ENCODE measurements at places on chromosomes 7 and 10.
A peak's percentile ranks its signal among the peaks of the same experiment; 100 is the strongest.

DNA sequence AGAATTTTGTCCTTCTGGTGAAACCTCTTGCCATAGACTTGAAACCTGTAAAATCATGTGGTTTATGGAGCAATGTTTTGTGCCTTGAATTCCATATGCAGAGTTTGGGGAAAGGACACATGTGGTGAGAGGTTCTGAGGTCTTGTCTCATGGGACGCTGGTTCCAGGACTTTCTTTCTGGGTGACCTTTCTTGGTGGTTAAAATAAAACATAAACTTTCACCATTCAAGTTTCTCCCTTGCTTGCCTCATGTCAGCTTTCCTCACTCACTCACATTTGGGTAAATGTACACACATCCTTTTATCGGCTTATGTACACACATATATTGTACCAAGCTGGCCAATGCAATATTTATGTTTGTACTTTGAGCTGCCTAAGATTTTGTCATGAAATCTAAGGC lies 144.9 kb upstream of the CELF2 start:
- DNase-seq, result peak; percentile 11

DNA sequence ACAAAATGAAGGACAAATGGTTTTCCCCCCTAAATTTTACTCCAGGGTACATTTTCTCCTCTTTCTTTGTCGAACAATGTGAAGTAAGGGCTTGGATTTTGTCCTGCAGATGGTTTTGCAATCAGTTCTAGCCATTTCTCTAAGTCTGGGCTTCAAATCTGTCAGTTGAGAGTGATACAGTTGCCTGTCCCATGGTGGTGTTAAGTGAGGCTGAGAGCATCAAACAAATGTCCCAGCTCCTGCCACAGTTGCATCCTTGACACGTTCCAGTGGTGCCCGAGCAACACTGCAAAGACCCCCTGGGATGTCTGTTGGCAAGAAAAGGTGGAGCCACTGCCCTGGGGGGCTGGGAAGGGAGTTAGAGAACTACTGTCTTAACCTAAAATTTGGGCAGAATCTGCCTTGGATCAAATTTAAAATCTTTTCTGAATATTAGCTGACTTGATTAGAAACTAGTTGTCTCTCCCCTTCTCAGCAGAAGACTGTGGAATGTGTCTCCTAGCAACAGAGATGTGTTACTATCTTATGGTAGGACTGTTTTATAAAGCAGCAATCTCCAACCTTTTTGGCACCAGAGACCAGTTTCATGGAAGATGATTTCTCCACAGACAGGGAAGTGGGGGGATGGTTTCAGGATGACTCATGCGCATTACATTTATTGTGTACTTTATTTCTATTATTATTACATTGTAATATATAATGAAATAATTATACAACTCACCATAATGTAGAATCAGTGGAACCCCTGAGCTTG lies 102.0 kb upstream of the STEAP1B start:
- peak; percentile 42 for DNase-seq

DNA sequence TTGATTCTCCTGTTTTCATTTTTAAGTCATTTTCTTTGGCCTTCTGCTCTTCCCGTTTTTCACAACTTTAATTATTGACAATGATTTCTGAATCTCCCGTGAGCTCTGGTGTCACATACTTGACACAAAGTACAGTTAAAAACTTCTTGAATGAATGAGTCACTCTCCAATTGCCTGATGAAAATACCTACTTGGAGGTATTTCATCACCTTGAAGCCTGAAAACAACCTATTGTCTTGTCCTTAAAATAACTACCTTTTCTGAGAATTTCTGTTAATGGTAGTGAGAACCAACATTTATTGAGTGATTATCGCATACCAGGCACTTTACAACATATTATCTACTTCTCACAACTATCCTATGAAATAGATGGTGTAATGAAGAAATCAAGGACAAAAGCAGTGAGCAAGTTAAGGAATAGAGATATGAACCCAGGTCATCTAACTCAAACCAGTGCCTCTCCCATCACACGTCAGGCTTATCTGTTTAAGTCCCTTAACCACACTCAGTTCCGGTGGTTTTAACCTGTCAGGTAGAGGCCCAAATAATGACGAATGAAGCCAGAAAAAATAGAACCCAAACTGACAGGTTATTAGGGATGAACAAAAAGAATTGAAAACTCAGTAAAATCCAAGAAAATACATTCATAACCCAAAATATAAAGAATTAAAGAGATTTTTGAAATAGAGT lies 11.6 kb downstream of the BET1 start:
- DNase-seq, result no peak

- no peak for DNase-seq
Measured at GRCh38 chr10:26361351-26361750, 76.8 kb upstream of the APBB1IP start.

GRCh38 chr7:28750981-28751380 lies 207.1 kb downstream of the TRIL start:
- DNase-seq, result no peak

DNA sequence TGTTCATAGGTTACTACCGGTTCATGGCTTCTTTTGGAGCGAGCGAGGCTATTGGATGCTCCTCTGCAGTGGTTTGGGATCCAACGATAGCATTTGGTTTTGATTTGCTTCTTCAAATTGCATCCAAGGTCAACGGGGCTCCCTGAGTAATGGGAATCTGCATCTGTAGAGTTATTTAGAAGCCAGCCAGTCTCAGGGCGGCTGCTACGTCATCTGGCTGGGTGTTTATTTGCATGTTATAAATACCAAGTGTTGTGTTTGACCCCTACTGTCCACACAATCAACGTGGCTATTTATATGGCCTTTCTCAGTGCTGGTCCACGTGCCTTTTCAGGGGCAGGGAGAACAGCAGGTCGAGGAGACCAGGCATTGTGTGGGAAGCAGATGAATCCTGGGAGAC lies 137.7 kb downstream of the PRPF18 start:
- DNase-seq, result peak; percentile 53

DNA sequence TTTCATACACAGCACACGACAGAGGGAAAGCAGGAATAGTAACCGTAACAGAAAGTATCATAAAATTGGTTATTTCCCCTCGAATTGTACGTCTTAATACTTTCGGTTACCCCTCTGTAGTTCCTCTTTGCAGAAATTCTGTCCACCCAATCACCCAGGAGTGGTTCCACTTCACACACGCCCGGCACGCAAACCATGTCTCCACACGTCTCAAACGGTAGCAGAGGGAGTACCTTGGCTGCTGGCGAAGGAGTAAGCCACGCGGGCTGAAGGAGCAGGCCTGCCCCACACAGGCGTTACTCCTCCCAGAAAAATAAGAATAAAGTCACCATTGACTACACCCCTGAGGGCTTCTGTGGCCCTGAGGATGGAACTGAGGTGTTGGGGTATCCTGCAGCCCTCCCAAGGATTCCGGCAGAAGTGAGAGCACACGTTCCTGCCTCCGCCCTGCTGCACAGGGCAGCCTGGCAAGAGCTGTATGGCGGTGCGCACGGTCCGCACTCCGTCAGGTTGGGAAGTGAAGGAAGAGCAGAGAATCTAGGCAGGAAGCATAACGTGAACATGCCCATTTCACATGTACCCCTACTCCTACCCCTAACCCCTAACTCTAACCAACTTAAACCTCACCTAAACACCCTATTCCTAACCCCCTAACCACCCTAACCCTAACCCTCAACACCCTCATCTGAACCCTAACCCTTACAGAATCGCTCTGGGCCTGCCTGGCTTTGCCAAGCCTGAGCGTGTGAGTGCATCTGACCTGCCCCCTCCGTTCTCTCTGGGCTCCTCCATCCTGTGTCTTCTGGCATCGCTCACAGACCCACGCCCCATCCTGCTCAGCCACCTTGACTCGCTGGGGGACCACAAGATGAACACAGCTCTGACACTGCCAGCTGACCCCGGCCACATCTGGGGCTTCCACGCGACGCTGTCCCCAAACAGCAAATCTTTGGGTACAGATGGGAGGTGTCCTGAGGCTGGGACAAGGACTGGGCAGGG lies 18.2 kb downstream of the GPR146 start:
- no peak for DNase-seq

GRCh38 chr10:93849593-93849992 lies 44.2 kb upstream of the SLC35G1 start:
- DNase-seq, result no peak

GRCh38 chr7:11343818-11344413 lies 370.2 kb downstream of the PHF14 start:
- DNase-seq, result peak; percentile 37

DNA sequence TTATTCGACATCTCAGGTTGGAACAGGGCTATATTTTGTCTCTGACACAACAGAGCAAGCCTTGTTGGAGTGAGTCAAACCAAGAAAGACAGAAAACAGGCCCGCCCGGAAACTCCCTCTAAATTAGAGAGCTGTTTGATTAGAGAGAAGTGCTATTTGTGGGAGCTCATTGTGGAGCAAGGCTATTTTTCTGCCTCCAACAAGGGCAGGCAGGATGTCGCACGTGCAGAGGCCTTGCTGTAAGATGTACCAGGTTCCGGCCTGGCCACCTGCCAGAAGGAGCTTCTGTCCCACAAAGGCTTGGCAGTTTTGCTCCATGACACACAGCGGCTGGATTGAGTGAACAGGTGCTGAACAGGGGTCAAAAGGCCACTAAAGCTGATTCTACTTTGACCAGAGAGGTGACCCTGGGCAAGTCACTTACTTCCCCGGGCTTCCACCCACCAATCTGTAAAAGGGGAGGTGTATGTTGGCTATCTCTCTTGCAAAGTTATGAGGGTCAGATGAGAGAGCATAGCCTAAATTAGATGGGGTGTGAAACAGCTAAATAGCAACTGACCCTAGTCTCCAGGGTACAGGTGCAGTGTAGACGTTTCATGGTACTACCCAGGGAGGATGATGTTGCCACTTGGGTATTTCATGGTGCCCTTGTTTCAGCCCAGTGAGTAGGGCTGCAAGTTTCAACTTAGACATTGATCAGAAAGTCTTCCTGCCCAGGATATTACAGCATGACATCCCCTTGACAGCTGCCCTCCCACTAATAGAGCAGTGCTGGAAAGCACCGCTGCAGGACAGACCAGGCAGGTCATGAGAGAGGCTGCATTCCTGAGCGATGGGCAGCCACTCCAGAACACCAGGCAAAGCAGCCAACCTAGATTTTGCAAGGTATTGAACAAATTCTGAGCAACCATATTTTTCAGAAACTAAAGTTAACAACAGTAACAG lies 62.0 kb downstream of the VSTM4 start:
- DNase-seq, result no peak

- no peak for DNase-seq
Measured at GRCh38 chr7:33087858-33088257, 21.3 kb downstream of the RP9 start.

GRCh38 chr7:107946451-107946850 lies 55.5 kb downstream of the DLD start:
- DNase-seq, result no peak
